Activated CD4-positive, CD25-positive, alpha-beta regulatory T cell treated with anti-CD3 and anti-CD28 coated beads, Interleukin-2, amount 50 U/mL, for 16 hours (primary cell): ENCODE measurements at places on chromosomes 2 and 18.

DNA sequence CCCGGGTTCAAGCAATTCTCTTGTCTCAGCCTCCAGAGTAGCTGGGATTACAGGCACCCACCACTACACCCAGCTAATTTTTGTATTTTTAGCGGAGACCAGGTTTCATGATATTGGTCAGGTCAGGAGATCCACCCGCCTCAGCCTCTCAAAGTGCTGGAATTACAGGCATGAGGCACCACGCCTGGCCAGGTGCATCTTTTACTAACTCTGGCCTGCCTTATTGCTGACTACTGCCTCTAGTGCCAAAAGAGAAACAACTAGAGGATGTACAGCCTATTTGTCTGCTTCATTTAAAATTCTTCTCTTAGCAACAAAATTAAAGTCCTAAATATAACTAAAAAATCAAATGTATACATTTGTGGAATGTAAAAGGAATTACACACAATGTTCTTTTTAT, 115.4 kb downstream of the BMPR2 start:
- no peak for DNase-seq

DNA sequence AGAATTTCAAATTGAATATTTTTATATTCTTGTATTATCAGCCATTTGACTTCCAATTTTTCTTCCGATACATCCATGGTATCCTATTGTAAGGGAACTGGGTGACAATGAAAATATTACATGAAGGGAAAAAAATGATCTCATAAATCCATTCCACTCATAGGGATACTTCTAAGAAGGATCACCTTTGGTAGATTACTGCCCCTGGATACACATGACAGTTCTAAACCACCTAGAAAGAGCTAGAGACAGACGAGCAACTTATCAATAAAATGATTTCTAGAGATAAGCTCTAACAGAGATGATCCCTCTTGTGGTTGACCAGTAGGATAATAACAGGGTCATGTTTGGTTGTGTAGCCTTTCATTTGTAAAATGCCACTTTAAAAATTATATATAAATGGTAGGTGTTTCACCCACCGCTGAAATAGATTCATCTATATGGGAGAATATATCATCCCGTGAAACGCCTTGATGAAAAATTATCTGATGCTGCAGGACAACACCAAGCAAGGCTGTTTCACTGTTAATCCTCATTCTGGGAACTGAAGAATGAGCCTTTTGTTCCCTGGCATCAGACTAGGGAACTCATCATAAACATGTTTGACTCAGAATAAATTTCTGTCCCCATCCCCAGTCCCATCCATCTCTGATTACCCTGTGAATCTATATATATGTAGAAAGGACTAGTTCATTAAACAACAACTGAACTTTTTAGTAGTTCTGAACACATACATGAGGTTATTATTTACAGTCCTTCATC, 180.0 kb downstream of the TCF4 start:
- DNase-seq = no peak

DNA sequence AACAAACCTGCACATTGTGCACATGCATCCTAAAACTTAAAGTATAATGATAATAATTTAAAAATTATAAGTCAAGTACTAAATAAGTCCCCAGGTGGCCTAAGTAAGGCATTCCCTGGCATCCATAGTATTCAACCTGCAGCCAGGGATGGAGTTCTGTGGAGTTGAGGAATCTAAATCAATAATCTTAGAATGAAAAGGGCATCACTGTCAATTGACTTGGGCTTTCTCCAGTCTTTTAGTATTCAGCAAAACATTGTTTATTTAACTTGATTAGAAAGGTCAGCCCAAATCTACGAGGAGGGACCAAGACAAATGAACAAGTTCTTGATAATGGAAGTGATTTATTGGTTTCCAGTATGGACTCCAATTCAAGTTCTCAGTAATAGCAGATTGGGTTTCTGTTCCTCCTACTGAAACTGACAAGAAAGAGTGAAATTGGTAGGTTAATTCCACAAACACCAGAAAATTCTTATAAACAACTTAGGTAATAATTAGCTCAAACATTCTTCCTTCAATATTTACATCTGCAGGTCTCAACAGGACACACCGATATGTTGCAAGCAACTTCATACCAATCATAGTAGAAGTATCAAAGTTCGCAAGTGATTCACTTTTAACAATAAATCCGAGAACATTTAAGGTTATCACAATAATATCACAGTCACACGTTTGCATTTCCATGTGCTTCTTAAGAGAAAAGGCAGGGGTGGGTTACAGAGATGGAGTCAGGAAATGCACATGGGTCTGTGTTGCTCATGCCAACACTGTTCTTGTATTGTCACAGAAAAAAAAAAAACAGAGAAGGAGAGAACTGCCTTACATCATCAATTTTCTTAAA, 51.7 kb upstream of the EHBP1 start:
- no peak for DNase-seq

DNA sequence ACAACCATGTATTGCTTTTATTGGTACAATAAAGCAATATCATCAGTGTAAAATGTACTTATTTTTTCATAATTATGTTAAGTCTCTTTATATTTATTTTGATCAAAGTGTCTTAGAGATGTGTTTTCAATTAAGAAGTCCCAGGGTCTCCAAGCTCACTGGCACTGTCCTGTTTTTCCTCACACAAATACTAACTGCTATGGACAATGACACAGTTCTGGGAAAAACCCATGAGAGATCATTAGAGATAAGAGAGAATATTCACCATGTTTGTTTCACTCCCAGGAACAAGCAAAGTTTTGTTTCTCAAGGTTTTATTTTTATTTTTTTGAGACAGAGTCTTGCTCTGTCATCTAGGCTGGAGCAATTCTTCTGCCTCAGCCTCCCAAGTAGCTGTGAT, 38.7 kb downstream of the E2F6 start:
- DNase-seq = no peak

DNA sequence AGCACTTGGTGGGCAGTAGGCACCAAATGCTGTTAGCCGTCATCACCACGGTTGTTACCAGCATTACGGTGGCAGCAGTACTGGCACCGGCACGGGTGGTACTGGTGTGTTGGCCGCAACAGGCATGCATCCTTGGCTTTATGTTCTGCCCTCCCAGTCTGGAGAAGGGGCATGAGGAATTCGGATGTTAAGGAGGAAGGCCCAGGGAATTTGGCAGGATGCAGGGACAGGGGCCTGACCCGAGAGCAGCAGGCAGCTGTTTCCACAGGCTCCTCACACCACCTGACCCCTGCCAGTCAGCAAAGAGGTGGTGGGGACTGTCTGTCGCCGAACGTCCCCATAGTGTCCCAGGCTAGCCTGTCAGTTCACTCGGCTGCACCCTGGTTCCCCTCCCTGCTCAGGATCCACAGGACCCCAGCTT, 79.0 kb downstream of the EDAR start:
- DNase-seq = no peak
